ENCODE measurements at places on chromosomes 7 and 10.

- DNase-seq: no peak
Observed at GRCh38 chr7:149817836-149818535, 20.2 kb upstream of the ZNF862 start.

GRCh38 chr7:156024201-156024600 is 211.9 kb upstream of the SHH start:
- DNase-seq: no peak

DNA sequence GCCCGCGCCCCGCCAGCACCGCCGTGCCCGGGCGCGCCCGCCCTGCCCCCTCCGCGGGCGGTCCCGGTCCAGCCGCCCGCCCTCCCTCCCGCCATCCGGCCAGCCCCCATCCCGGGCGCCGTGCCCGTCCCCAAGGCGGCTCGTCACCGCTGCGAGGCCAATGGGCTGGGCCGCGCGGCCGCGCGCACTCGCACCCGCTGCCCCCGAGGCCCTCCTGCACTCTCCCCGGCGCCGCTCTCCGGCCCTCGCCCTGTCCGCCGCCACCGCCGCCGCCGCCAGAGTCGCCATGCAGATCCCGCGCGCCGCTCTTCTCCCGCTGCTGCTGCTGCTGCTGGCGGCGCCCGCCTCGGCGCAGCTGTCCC is at the start of gene HTRA1:
HTRA1 (plus strand) TSS at position 187 of the 362 bp plus-strand sequence; CDS start at position 287, 100 bp downstream.
- peak; percentile 55 for DNase-seq

- no peak for DNase-seq
Observed at GRCh38 chr10:106917452-106918055, 247.0 kb downstream of the SORCS1 start.

DNA sequence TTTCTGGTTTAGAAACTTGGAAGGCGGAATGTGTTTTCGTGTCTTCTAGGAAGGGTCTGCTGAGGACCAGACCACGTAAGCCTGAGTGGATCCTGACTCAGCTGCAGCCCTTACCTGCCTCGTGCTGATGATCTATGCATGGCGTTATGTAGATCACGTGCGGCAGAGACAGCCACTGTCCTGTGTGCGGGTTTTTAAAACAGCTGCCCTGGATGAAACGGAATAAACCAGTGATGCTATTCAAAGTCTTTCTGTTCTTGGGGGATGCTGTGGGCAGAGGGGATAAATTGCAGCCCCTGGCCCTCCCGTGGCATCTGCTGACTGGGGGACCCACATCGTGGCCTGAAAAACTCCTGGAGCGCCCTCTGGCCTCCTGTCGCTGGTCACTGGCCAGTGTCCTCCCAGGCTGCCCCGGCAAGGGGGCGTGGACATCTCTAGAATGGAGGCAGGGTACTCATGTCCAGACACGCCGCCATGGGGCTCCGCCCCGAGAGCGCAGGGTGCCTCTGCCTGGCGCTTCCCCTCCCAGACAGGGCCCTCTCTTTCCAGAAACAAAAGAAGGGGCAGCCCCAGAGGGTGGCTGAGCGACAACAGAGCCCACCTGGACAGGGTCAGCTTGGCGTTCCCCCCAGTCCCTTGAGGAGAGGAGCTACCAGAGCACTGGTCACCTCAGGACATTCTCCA is 13.2 kb downstream of the ALKBH4 start:
- DNase-seq: no peak

DNA sequence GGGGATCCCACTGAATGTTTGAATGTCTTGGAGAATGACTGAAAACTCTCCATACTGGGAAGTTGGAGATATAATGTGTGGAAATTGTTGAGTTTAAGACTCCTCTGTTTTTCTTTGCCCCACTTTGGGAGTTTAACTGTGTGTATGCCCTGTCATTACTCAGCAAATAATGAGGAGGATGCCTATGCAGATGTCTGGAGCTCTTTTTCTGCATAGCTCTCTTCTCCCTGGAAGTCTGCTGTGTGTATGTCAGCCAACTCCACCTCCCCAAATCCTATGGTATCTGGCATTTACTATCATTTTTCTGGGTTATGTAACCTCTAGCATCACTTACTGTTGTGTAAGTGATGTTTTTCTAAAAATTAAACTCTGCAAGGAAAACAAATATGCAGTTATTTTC is 122.2 kb downstream of the ANKRD7 start:
- no peak for DNase-seq

DNA sequence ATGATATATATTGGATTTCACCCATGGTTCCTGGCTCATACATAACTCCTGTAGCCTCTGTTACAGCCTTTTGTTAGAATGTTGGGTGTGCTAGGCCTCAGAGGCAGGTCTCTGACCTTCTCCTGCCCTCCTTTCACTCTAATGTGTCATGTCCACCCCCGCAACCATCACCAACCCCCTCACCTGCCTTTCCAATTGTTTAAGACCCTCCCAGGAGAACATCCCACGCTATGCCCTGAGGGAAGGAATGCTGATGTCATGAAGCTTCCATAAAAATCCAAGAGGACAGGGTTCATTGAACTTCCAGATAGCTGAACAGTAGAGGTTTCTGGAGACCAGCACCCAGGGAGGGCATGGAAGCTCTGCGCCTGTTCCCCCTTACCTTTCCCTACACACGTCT is 30.8 kb upstream of the C10orf67 start:
- DNase-seq: no peak

GRCh38 chr10:83038631-83039030 is 1100.7 kb upstream of the GHITM start:
- DNase-seq: no peak

GRCh38 chr7:131294553-131294952 is 33.1 kb upstream of the MKLN1 start:
- DNase-seq: no peak

DNA sequence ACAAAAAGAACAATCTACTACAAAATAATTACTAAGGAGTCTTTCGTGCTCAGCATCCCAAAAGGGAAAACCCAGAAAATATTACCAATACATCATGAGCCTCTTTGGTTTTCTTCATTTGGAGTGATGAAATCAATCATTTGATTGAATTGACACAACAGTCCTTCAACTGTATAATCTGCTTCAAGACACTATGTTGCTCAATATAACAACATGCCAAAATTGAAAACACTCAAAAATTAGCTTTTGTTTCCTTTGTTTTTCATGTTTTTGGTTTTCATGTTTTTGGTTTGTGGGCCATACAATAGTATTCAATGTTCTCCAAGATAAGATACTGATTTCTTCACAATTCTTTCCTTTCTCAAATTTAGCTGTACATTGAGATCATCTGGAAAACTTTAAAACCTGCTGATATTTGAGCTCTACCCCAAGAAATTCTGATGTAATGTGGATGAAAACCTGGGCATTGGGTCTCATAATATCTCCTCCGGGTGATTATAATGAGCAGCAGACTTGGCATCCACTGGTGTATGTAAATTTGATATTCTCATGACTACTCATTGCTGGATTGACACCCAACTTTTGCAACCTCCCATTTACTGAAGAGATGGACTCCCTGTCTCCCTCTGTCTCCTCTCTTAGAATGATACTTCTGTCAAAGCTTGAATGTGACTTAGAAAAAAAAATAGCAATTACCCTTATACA is 4.6 kb downstream of the SOSTDC1 start:
- peak; percentile 25 for DNase-seq

- peak; percentile 35 for DNase-seq
Observed at GRCh38 chr7:87797798-87798403, 78.3 kb downstream of the SLC25A40 start.

GRCh38 chr7:37532636-37533035 is 84.0 kb upstream of the ELMO1 start:
- DNase-seq: no peak

GRCh38 chr10:87054373-87055295 is 34.5 kb downstream of the FAM25A start:
- peak; percentile 66 for DNase-seq

- DNase-seq: no peak
Observed at GRCh38 chr7:142954680-142955268, 7.4 kb downstream of the KEL start.

DNA sequence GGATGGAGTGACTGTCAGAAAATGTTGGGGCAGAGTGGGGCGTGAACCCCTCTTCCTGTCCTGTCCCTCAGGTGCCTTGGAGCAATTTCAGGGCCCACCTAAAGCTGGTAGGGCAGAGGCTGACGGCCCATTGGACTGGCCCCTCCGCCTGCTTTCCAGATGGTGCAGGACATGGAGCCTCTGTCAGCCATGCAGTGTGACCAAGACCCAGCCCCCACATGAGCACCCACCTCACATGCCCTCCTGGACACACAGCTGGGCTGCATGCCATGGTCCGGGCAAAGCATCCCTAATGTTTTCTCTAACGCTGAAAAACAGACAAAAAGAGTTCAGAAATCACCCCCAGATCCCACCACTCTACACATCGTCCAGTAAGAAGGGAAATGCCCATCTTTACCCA is 51.3 kb upstream of the PSAP start:
- DNase-seq: no peak

GRCh38 chr7:45074528-45075354 is 14.0 kb downstream of the NACAD start:
- DNase-seq: no peak

- peak; percentile 80 for DNase-seq
Observed at GRCh38 chr10:61837755-61838171, 63.7 kb upstream of the ARID5B start.

GRCh38 chr7:87452279-87452678 is 23.2 kb downstream of the ABCB4 start:
- DNase-seq: no peak

- no peak for DNase-seq
Observed at GRCh38 chr10:132254841-132255240, 52.9 kb downstream of the STK32C start.

- no peak for DNase-seq
Observed at GRCh38 chr10:50286996-50287803, 35.9 kb upstream of the ASAH2 start.

- peak; percentile 2 for DNase-seq
Observed at GRCh38 chr10:51999096-51999495, 299.7 kb upstream of the CSTF2T start.

DNA sequence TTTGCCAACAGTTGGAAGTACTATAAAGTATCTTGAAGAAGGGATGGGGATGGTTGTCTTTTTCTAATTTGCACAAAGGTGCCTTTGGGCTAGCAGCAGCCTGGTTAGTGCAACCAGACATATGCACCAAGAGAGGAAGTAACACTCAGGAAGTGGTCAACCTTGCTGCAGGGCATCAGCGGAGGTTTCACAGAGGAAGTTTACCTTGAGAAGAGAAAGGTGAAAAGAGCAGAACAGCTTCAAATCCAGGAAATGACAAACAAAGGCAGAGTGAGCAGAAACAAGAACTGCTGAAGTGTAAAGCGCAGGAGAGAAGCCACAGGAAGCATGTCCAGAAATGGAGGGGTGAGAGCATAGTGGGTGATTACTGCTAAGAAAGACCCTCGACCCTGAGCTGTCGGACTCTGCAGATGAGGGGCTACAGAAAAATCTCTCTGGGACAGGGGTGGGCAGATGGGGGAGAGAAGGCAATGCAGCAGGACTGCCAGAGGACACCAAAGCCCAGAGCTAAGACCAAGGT is 66.9 kb downstream of the STK17A start:
- no peak for DNase-seq
